Endothelial cell of umbilical vein (primary cell): ENCODE measurements at places on chromosomes 5 and 9.

- H3K27me3 ChIP-seq, result no peaks in the 10 kb centered on the region
- H3K27ac ChIP-seq, result no peak overlapping the region
- H3K36me3 ChIP-seq, result peaks cover 2% of the 10 kb centered on the region
- DNase-seq, result no peak
- no peak overlapping the region for H3K4me3 ChIP-seq
- no peaks in the 10 kb centered on the region for H3K4me1 ChIP-seq
Observed at GRCh38 chr5:81317536-81317935, 16.1 kb downstream of the ZCCHC9 start.

GRCh38 chr5:1507457-1507856 is 16.3 kb downstream of the LPCAT1 start:
- H3K27me3 ChIP-seq, result no peaks in the 10 kb centered on the region
- DNase-seq, result no peak
- no peaks in the 10 kb centered on the region for H3K4me1 ChIP-seq
- H3K27ac ChIP-seq, result no peak overlapping the region
- H3K36me3 ChIP-seq, result no peaks in the 10 kb centered on the region
- H3K4me3 ChIP-seq, result no peak overlapping the region

DNA sequence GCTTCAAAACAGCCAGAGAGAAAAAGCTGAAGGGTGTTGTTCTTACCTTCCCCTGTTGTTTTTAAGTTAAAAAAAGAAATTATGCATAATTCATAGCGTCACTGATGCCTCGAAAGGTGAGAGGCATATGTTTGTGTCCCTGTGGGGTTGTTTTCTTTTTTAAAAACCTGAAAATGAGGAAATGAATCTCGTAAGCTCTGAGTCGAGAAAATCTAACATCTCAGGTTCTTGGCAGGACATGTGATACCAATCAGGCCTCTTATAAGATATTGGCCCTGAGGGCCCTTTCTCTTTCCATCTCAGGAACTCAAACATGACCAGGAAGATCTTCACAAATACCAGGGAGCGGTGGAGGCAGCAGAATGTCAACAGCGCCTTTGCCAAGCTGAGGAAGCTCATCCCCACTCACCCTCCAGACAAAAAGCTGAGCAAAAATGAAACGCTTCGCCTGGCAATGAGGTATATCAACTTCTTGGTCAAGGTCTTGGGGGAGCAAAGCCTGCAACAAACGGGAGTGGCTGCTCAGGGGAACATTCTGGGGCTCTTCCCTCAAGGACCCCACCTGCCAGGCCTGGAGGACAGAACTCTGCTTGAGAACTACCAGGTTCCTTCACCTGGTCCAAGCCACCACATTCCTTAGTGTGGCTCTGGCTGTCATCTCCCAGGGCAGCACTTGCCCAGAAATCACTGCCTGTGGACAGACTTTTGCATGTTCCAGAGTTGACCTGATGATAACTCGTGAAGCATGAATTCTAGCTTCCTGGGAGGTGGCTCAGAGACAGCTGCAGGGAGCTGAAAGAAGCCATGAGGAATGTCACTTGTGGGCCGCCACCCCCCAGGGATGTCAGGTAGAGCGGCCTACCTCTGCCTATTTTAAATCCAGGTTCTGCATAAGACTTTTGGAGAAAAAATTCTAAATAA is at the start of gene TAL2:
Gene TAL2, plus strand, starts transcription at position 274 of the 921 bp plus-strand sequence. Its CDS starts 40 bp downstream, at position 314.
- no peak within 1 kb of the TSS for H3K27ac ChIP-seq
- no peak for DNase-seq
- no peak within 1 kb of the TSS for H3K4me3 ChIP-seq
- H3K4me1 ChIP-seq, result no peaks in the 10 kb centered on the region
- H3K27me3 ChIP-seq, result no peaks in the 10 kb centered on the region

- no peak overlapping the region for H3K4me3 ChIP-seq
- H3K27ac ChIP-seq, result no peak overlapping the region
- DNase-seq, result no peak
- no peaks in the 10 kb centered on the region for H3K36me3 ChIP-seq
- H3K27me3 ChIP-seq, result no peaks in the 10 kb centered on the region
- H3K4me1 ChIP-seq, result no peaks in the 10 kb centered on the region
Observed at GRCh38 chr9:123326662-123327093, 29.3 kb upstream of the CRB2 start.

GRCh38 chr5:118952992-118953651 is 35.2 kb downstream of the DTWD2 start:
- H3K27me3 ChIP-seq, result no peaks in the 10 kb centered on the region
- H3K27ac ChIP-seq, result no peak overlapping the region
- no peak for DNase-seq
- no peak overlapping the region for H3K4me3 ChIP-seq
- no peaks in the 10 kb centered on the region for H3K36me3 ChIP-seq
- no peaks in the 10 kb centered on the region for H3K4me1 ChIP-seq
